ENCODE measurements at places on chromosomes 7 and 10.

DNA sequence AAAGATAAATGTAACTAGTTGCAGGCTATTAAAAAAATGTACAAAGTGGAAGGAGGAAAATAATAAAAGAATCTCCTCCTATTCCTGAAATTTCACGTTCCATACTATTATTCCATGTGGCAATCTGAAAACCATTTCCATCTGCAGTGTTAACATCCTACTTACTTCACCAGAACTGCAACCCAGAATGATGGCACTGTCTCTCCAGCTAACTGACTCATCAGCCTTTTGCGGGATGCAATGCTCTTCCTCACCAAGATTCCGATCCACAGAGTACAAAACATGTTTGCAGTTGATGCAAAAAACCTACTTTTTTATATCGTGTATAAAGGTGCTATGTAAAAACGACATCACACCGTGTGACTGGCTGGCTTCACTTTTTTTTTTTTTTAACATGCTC lies 50.8 kb downstream of the ESYT2 start:
- no peak for DNase-seq

GRCh38 chr7:4856336-4857057 lies 5.3 kb downstream of the PAPOLB start:
- no peak for DNase-seq

- no peak for DNase-seq
Measured at GRCh38 chr7:28064437-28064836, 116.2 kb downstream of the JAZF1 start.

GRCh38 chr7:101818287-101819071 lies 1.1 kb downstream of the CUX1 start:
- DNase-seq = no peak

GRCh38 chr7:82109288-82109687 lies 334.3 kb downstream of the CACNA2D1 start:
- DNase-seq = no peak

- no peak for DNase-seq
Measured at GRCh38 chr7:139749545-139749944, 28.3 kb downstream of the HIPK2 start.

- DNase-seq = no peak
Measured at GRCh38 chr7:117143066-117143465, 179.8 kb downstream of the WNT2 start.

- DNase-seq = no peak
Measured at GRCh38 chr7:70005891-70006260, 407.6 kb downstream of the AUTS2 start.

DNA sequence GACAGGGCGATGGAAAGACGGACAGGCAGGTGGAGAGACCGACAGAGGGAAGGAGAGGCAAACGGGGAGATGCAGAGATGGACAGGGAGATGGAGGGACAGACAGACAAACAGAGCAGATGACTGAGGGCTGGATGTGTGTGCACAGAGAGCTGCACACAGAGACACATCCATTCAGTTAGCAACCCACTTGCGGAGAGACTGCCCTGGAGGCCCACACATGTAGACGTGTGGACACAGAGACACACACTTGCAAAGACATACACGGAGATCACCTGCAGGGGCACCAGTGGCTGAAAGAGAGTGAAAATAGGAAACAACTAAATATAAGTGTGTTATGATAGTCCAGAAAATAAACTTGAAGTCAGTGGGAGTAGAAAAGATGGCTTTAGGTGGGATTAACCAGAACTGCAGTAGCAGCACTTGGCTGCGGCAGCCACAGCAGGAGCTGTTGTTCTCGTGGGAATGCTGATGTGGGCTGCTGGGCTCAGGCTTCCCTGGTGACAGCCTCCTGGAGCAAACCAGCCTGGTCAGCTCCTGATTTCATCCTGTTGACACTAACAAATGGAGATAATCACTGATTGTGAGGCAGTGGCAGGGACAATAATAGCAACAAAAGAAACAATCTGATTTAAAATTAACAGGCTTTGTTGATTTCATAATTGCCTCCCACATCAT lies 134.1 kb downstream of the CCNY start:
- no peak for DNase-seq
